ENCODE measurements at places on chromosomes 7 and 10.

GRCh38 chr7:11540271-11540761, 291.7 kb downstream of the THSD7A start:
- no peak for DNase-seq

DNA sequence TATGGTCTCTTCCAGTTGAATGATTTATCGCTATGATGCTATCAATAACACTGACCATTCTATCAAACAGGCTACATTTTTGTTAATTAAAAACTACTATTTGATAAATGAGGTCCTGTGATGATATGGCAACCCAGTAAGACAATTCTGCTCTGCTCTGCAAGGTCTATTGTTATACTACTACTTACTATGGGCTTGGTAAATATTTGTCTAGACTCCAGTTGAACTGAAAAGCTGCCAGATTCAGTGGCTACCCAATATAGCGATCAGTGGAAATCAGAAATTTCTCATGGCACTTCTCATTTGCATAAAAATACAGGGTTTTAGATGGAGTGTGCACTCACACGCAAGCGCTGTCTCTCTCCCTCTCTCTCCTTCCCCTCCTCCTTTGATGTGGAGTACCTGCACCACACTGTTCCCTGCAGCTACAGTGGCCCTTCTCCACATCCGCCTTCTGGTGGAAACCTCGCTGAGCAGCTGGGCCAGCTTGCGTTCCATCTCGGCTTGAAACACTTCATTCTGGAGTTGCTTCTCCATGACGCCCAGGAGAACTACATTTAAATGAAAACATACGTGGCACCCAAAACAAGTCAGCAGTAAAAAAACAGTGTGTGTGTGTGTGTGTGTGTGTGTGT, 77.9 kb downstream of the KIAA1549 start:
- DNase-seq = no peak

DNA sequence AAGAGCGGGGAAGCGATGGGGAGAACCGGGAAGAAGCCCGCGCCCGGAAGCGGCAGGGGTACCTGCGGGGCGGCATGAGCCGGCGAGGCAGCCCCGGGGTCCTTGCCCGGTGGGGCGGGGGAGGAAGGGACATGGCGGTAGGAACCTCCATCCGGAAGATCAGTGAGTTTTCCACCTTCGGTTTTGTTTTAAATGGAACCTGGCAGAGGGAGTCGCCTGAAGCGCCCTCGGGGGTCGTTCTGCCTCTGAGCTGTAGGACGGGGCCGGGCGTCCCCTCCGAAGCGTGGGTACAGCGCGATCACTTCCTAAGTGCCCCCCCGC, 471 bp downstream of the PFKP start:
- DNase-seq = peak; percentile 66

- no peak for DNase-seq
These were observed 33.4 kb upstream of the HSPA12A start for GRCh38 chr10:116775488-116776400.

- no peak for DNase-seq
These were observed 664 bp downstream of the FMC1 start for GRCh38 chr7:139341776-139342226.

DNA sequence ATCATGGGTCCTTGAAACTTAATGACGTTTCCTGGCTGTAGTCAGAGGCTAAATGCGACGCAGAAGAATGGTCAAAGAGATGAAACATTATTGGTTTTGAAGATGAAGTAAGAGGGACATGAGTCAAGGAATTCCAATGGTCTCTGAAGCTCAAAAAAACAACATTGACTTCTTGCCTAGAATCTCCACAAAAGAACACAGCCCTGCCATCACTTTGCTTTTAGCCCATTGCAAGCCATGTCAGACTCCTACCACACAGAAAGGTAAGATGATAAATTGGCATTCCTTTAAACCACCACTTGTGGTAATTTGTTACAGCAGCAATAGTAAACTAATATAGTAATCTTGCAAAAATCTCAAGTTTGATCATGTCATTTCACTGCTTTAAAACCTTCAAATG, 109.4 kb downstream of the TMEM26 start:
- DNase-seq = no peak

DNA sequence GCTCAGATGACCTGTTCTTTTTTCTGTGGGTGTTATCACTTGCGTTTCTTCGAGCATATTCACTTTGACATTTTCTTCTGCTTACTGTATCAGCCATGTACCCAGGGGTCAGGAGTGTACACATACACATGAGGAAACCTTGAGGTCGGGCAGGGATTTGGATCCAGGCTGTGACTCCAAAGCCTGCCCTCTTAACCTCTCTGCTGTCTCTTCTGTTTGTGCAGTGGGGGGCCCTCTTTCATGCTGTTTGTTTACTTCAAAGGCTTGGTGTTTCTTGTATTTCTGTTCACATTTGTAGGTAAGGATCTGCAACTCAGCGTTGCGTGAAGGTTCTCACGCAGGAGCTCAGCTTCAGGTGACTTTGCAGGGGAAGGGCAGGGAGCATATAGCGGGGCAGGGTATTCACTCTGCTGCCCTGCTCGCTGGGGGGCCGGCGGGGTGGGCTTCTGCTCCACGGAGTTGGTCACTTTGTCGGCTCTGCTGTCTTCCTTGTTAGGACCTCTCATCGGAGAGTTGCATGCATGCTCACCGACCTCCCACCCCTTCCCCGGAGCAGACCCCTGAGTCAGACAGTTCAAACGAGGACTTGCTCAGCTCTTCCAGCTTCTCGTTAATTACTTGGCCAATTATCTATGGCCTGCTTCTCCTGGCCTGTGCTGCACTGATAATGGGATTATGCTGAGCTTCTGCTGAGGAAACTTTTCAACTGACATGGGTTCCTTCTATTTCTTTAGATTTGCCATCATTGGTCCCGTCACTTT, 77.5 kb downstream of the SDK1 start:
- DNase-seq = no peak

- DNase-seq = no peak
These were observed 17.4 kb upstream of the TMEM236 start for GRCh38 chr10:17734432-17735080.

DNA sequence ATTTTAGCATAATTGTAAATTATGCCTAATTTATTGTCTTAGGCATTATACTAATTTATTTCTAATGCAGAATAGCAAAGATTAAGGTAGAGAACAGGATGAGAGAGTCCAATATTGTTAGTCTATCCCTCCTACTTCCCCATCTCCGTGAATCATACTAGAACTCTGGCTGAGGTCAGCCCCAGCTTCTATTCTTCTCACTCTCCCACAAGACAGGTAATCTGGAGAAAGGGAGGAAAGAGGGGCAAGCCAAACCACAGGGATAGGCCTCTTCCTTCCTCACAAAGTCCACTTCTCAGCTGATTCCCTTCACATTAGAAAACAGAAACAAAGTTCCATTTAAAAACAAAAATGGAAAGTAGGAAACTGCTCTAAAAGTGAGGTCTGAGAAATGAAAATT, 117.5 kb upstream of the LAMB4 start:
- DNase-seq = no peak

- DNase-seq = no peak
These were observed 138.5 kb downstream of the PLXNA4 start for GRCh38 chr7:132437730-132438129.

DNA sequence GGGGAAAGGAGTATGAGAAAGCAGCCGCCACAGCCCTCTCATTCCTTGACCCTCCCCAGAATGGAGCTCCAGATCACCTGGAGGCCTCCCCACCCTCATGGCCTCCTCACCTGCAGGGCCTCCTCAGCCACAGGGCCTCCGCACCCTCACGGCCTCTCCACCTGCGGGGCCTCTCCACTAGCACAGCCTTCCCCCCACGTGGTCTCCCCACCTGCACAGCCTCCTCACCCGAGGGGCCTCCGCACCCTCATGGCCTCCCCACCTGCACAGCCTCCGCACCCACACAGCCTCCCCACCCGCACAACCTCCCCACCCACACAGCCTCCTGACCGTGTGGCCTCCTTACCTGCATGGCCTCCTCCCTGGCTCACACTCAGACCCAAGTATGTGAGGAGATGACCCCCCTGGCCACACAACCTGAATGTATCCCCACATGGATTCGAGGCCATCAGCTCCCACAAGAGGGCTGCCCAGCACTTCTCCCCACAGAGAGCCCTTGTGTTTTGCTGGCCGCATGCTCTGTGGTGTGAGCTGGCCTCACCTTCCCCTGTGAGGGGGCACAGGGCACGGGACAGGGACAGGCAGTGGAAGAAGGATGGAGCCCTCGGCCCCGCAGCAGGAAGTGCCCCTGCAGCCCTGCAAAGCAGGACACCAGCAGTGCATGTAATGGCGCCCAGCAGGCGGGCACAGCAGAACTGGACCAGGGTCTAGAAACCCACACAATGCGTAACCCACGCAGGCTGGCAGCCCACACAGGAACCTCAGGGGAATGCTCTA, 3.1 kb downstream of the DIP2C start:
- no peak for DNase-seq

- no peak for DNase-seq
These were observed 67.9 kb downstream of the ATAD1 start for GRCh38 chr10:87750001-87750671.

DNA sequence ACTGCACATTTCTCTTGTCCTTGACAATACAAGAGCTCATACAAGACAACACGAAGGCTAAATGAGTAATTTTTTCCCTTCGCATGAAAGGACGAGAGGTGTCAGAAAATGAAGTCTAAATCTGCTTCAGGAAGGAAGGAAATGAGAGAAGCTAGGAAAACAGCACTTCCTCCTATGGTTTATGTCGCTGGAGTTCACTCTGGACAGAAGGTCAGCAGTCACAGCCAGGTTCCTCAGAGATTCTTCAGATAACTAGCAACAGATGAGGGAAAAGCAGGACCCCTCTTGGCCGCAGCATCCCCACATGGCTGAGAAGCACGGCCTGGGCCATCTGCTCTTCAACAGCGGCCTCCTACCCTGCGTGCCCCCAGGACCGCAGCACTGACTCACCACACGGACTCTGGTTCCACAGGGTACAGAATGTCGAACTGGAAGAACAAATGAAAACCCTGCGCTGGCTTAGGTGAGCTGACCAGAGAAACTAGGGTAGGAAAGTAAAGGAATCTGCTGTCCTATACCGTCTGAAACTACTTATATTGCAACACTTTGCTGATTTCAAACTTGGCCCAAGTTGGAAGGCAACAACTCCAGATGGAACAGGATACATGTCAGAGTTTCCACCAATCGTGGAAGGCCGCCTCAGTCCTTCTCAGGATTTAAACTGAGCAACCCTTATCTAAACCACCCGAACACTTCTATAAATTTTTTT, 26.3 kb downstream of the DNMBP start:
- no peak for DNase-seq

DNA sequence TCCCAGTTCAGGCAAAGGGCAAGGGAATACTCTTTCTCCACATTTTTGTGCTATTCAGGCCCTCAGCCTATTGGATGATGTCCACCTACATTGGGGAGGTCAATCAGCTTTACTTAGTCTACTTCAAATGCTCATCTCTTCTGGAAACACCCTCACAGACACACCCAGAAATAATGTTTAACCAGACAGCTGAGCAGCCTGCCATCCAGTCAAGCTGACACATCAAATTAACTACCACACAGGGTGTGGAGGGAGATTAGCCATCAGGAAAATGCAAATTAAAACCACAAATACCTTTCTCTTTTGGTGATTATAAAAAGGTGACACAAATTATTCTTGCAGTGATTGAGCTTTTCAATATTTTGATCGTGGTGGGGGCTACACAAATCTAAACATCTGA, 74.7 kb upstream of the FZD8 start:
- no peak for DNase-seq

DNA sequence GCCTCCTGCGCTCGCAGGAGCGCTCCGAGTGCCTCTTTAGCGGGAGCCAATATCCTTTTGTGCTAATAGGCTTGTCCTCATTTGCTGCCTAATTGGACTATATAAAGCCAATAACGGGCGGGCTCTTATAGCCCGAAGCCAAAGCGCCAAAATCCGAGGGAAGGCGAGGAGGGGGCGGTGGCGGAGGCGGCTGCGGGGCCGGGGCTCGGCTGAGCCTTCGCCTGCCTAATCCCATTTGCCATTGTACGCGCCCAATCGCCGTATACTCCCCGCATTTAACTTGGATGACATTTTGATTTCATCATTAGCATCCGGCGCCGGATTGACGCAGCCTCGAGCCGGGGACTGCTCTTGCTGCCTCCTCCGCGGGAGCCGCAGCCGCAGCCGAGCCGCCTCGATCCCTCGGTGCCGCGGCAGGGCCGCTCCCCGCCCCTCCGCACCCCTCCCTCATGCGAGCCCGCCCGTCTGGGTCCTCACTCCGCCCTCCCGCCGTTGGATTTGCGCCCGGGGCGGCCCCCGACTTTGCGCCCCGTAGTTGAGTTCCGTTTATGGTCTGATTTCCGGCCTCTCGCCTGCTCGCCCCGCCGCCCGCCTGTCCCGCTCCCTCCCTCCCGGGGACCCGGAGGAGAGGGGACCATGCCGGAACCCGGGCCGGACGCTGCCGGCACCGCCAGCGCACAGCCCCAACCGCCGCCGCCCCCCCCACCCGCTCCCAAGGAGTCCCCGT, at the start of gene HMX3:
Gene HMX3, plus strand, starts transcription at position 556 of the 727 bp plus-strand sequence. Its CDS starts 81 bp downstream, at position 637.
- DNase-seq = peak; percentile 76
